AG09319 (cell line): ENCODE measurements at places on chromosomes 6 and 20.

DNA sequence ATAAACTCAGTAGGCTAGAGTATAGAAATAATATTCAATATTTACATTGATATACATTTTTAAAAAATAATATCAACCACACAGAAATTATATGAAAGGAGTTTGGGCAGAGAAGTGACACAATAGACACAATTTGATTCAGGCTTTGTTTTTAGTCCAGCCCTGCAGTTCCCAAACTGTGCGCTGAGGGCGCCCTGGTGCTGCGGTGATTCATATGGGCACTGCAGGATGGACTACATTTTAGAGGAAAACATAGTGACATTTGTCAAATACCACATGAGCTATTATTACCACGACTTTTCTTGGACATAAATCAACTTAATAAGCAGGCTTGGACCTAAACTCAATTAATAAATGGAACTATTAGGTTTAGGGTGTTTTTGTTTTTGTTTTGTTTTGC, 364.3 kb upstream of the ID4 start:
- no peak for DNase-seq

- DNase-seq, result no peak
Measured at GRCh38 chr6:3433005-3433404, 23.8 kb downstream of the SLC22A23 start.

DNA sequence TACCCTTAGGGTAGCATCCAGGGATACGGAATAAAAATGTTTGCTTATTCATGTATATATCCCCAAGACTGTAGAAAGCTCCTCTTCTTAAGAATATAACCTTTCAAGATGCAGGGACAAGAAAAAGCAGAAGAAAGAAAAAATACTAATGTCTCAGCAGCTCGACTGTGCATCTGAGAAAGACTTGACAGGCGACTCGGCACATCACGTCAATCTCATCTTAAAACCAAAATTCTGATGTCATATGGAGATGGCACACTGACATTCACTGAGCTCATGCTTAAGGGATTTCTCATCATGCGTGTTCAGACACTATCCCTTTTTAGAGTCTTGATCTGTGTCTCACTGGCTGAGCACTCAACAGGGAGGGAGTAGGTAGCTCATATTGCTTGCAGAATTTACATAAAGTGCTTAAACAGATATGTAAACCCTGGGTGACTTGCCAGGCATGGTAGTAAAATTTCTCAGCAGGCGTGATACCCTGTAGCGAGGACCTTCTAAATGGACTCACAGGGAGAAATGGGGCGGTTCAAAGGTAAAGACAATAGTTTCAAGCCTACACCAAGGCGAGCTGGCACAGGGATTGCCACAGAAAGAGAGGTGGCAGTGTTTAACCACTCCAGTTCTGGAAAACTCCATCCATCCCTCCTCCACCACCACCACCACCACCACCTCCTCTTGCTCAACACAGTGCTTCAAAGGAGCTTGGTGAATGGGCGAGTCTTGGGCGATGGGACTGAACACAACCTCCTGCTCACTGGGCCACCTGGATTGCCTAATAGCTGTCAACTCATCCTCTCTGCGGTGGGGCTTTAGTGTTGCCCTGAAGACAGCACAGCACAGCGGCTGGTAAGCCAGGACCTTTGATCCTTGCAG, 330.5 kb downstream of the TFAP2A start:
- no peak for DNase-seq

- DNase-seq, result no peak
Measured at GRCh38 chr6:10351791-10352190, 63.1 kb downstream of the TFAP2A start.

DNA sequence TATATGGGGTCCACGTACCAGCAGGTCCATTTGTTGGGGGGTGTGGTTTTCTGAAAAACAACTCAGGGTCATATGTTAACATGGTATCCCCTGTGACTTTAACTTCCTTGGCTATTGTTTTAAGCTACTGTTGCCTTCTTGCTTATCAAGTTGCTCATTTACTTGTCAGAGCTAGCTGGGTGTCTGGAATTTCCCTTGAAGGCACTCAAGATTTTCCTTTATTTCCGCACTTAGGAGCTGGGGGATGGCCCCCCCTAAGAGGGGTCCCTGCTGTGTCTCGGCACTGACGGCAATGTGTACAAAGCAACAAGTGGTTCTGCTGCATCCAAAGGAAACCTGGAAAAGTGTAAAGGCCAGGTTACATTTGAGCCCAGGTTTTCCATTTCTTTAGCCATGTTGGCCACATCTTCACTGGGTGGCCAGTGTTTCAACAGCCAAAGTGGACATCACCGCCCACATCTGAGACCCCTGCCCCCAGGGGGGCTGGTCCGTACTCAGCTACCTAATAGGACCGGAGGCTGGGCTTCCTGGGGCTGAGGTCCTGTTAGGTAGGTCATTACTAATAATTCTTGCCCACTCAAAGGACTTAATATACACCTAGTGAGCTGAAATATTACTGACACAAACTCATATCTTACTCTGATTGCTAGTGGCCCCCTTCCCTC, 24.8 kb upstream of the SYNDIG1 start:
- no peak for DNase-seq

DNA sequence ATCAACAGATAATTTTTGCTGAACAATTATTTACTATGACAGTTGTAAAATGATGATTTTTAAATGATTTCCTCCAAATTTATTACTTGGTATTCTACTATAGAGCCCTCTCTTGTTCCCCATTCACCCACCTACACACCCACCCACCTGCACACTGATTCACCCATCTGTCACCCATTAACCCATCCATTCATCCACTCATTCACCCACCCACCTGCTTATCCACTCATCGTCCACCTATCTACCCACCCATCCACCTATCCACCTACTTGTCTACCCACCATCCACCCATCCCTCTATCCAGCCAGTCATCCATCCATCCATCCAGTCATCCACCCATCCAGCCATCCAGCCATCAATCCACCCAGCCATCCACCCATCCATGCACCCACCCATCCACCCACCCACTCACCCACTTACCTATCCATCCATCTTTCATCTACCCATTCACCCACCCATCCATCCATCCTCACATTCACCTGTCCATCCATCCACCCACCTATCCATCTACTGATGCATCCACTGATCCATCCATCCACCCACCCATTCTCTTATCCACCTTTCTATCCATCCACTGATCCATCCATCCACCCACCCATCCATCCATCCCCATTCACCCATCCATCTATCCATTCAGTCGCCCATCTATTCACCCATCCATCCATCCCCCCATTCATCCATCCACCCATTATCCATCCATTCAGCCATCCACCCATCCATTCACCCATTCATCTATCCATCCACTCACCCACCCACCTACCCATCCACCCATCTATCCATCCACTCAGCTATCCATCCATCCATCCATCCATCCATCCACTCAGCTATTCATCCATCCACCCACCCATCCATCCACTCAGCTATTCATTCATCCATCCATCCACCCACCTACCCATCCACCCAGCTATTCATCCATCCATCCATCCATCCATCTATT, 72.0 kb downstream of the SYNJ2 start:
- DNase-seq, result no peak
